PC-3 (cell line): ENCODE measurements at places on chromosomes 13 and 19. TPM values are rescaled to one million over a fixed set of nuclear protein-coding genes. Genes with fewer than 3 reads are reported as not detected.

GRCh38 chr13:42011601-42012350 lies 36.7 kb upstream of the DGKH start:
- DNase-seq, result no peak

GRCh38 chr19:14402332-14403144 lies 16.6 kb downstream of the DDX39A start:
- peak; percentile 70 for DNase-seq

DNA sequence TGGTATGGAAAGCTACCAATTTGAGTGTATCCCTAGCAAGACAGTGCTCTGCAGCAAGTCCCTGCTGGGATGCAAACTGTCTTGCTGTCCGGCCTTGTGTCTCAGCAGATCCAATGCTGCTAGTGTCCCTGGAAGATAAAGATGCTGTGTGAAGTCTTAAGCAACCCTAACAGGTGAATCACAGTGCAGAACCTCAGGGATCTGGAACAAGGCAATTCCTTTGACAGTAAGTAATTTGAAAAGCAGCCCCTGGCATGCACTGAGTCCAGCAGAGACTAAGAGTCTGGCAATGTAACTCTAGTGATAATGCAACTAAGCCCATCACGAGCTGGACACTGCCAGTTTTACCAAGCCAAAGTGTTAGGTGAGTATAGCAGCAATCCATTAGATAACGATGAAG lies 1.7 kb upstream of the UCHL3 start:
- no peak for DNase-seq

GRCh38 chr19:48637948-48638830 lies 1.0 kb upstream of the DBP start:
- DNase-seq, result peak; percentile 85

DNA sequence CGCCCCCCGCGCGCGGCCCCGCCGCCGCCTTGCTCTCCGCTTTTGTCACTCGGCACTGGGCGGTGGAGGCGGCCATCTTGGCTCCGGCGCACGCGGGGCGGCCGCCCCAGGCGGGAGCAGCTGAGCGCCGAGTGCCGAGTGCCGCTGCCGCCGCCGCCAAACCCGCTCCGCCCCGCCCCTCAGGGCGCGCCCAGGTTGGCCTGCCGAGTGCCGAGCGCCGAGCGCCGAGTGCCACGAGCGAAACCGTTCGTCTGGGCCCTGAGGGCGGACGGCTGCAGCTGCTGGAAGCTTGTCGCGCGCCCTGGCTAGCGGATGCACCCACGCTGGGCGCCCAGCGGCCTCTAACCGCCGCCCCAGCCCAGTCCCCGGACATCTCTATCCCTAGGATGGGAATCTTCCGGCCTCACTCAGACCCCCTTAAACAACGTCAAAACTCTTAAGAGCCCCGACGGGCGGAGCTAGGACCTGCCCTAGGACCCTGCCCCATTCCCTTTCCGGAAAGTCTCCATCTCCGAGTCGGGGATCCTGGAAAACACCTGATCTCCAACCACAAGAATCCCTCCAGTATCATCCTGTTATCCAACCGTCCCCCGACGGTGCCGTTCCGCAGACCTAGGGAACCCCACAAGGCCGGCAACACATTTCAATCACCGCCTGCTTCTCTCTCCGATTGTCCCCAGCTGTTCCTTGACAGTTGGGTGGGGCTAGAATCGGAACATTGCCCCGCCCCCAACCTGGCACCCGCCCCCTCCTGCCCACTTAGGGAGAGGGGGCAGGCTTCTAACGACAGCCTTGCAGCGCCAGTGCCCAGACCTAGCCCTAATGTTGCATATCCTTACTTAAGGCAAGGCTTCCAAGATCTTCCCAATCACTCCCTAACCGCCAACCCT lies 14.1 kb upstream of the AKAP8L start:
- DNase-seq, result peak; percentile 90

DNA sequence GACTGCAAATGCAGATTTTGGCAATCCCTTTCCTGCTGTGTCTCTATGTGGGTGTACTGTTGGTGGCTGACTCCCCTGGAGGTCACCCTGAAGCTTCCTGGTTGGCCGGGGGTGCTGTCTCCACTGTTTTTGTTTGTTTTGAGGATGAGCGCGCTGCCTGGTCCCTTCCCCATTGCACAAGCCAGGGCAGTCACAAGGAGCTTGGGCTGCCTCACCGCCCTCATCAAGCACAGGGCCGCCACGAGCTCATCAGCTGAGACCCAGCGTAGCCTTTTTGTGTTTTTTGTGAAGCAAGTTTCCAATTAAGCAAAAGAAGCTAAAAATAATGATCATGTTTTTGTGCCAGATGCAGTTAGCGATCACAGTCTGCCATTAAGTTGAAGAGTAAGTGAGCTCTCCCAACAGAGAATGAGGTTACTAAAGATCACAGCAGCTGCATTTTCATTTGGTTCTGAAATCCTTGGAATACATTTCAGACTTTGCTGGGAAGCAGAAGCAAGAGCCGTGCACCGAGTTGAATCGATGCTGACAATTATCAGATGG lies 57.8 kb downstream of the GGACT start:
- DNase-seq, result no peak

DNA sequence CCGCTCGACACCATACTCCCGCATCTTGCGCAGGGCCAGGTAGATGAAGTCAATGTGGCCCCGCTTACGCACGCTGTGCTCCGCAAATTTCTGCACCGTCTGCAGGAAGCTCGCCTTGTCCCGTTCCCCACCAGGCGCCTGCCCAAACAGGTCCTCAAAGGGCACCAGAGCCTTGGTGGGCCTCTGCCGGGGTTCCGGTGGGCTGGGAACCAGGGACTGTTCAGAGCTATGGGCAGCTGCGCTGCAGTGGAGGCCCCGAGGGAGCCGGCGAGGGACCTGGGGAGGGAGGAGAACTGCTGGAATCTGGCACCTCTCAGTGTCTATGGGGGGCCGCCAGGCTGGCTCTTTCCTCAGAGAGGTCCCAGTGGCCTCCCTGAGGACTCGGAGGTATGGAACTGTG lies 8.3 kb upstream of the ZNF653 start:
- no peak for DNase-seq

DNA sequence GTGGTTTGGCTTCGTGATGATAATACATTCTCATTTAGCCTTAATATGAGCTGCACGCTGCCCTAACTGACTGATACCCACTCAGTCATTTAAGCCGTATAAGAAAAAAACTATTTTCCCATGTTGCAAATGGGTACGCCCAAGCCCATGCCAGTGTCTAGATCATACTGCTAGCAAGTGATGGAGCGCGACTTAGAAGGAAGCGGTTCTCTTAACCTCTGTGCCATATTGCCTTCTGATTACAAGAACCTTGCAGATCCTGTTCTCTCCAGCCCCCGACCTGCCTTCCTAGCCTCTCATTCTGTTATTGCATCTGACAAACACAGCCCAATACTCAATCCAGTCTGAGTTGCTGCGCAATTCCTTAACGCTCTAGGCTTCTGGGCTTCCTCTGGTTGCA lies 603 bp downstream of the GPALPP1 start:
- DNase-seq, result no peak

DNA sequence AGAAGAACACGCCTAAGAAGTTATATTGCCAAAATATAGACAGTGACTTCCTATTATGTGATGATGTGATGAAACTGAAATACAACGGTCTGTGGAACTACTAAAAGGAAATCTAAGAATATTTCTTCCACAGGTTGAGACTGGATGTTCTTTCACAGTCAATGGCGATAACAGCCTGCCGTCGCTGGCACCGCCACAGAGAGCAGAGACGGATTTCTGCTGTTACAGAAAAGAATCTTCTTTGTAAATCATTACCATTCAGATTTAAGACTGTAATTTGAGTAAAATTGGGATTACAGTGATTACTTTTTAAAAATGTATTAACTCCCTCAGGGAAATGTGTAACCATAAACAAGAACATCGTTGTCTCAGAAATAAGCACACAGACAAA lies 100.8 kb downstream of the TUBGCP3 start:
- DNase-seq, result no peak

GRCh38 chr13:106332621-106333020 lies 202.8 kb downstream of the EFNB2 start:
- DNase-seq, result no peak

DNA sequence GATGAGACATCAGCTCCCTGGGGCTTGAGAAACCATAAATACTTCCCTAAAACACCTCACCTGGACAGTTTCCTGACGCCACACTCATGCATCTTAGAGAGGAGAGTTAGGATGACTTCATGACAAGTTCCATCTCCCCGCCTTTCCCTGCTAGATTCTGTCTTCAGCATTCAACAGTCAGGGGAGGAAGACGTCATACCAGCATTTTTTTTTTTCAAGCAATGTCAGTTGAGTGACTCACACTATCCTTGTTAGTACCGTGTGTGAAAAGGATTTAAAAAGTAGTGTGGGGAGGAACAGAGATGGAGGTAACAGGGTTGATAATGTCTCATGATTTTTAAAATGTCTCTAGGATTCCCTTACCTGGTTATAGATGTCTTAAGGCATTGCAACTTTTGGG lies at the start of gene OR7D2:
Gene OR7D2, plus strand, starts transcription at position 79 of the 400 bp plus-strand sequence. CDS start 6,803 bp downstream, outside the sequence.
- DNase-seq, result peak; percentile 10

DNA sequence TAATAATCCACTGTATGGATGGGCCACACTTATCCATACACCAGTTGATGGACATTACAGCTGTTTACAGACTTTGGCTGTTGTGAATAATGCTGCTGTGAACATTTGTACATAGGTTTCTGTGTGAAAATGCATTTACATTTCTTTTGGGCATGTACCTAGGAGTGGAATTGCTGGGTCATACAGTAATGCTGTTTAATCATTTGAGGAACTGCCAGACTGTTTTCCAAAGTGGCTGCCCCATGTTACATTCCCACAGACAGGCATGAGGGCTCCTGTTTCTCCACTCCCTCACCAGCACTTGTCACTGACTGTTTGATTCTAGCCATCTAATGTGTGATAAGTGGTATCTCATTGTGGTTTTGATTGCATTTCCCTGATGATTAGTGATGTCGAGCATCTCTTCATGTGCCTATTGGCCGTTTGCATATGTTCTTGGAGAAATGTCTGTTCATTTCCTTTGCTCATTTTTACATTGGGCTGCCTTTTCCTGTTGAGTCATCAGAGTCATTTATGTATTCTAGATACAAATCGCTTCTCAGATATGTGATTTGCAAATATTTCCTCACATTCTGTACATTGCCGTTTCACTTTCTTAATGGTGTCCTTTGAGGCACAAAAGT lies 12.8 kb downstream of the TMEM255B start:
- peak; percentile 78 for DNase-seq

GRCh38 chr19:35641515-35642151 lies at the start of gene ETV2:
TSS of gene ETV2 (plus strand) at chr19:35641745. CDS start at chr19:35642461, 716 bp downstream.
- no peak for DNase-seq

GRCh38 chr19:10823690-10824089 lies 12.3 kb downstream of the TMED1 start:
- no peak for DNase-seq

- peak; percentile 51 for DNase-seq
These were observed 183.5 kb upstream of the TSC22D1 start for GRCh38 chr13:44759384-44760360.

GRCh38 chr19:47260476-47260875 lies 4.2 kb downstream of the CCDC9 start:
- no peak for DNase-seq

GRCh38 chr13:91133941-91134802 lies 213.3 kb upstream of the MIR17HG start:
- peak; percentile 61 for DNase-seq

GRCh38 chr13:102651392-102651791 lies 43.5 kb downstream of the METTL21C start:
- DNase-seq, result peak; percentile 59

DNA sequence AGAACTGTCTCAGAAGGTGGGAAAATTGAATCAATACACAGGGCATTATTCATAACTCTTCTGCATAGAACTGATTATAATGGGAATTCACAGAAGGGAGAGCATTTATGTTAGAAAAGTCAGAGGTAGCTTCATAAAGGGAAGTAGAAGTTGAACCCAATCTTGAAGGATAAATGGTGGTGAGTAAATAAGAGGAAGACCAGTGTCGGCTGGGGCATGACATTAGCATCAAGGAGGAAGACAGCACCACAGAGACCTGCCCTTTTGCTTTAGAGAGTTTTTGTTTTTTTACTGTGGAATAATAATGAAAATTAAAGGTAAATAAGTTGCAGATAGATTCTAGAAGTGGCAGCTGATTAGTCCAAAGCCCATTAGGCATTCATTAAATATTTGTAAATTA lies 21.9 kb downstream of the CDC16 start:
- no peak for DNase-seq

DNA sequence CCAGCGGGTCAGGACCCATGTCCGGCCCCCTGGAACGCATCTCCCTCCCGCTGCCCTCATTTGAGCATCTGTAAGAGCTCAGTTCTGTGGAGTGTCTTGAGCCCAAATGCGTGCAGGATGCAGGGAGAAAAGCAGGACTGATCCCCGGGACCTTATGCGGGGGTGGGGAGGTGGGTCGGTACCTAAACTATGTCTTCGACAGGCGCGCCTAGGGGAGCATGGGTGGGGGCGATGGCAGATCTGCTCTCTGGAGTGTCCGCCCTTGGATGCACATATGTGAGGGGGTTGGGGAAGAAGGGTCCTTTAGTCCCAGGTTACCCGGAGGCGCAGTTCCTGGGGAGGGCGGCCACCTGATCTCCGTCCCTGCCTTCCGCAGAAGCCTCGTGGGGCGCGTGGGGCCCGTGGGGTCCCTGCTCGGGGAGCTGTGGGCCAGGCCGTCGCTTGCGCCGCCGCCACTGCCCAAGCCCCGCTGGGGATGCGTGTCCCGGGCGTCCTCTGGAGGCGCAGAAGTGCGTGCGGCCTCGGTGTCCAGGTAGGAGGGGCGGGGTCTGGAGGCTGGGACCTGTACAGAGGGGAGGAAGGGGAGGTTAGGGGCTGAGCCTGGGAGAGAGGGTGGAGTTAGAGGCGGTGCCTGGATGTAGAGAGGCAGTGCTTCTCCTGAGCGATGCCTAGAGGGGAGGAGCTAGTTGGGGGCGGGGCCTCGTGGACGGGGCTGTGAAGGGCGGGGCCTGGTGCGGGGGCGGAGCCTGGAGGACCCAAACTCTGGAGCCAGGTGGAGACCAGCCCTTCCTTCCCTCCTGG lies 2.9 kb downstream of the CILP2 start:
- peak; percentile 93 for DNase-seq

- DNase-seq, result no peak
These were observed 62.5 kb upstream of the PDX1 start for GRCh38 chr13:27857282-27857681.

- DNase-seq, result no peak
These were observed 128.0 kb upstream of the GPR12 start for GRCh38 chr13:26888632-26889031.

GRCh38 chr19:39765091-39766076 lies 13.3 kb upstream of the LEUTX start:
- peak; percentile 57 for DNase-seq

The KLF1 gene
- total RNA-seq, result not detected in 2 replicates

The MADCAM1 gene
- total RNA-seq, result 0.11 and 0.17 TPM in 2 replicates

The CABP5 gene
- not detected in 2 replicates for total RNA-seq

The PRODH2 gene
- total RNA-seq, result not detected in 2 replicates

The KLK15 gene
- total RNA-seq, result 1.3 TPM in 1 of 2 replicates, not detected in the other

The ZNF772 gene
- total RNA-seq, result 12.5 and 14.1 TPM in 2 replicates

The BCAM gene
- total RNA-seq, result 12.9 and 18.7 TPM in 2 replicates

The CYP4F2 gene
- not detected in 2 replicates for total RNA-seq

The LGI4 gene
- total RNA-seq, result 0.22 TPM in 1 of 2 replicates, not detected in the other

The GGN gene
- 0.29 and 0.73 TPM in 2 replicates for total RNA-seq

The EDDM13 gene
- total RNA-seq, result not detected in 2 replicates

The C19orf47 gene
- total RNA-seq, result 13.9 and 18.2 TPM in 2 replicates

The IZUMO4 gene
- total RNA-seq, result 1.0 and 3.6 TPM in 2 replicates

The ANO8 gene
- 12.1 and 15.4 TPM in 2 replicates for total RNA-seq

The SYNGR4 gene
- total RNA-seq, result not detected in 2 replicates
